ENCODE measurements at places on chromosomes 4 and X. TPM values are rescaled to one million over a fixed set of nuclear protein-coding genes. Genes with fewer than 3 reads are reported as not detected.

ART3 gene
- total RNA-seq: not detected

C4orf54 gene
- total RNA-seq: not detected

BEX3 gene
- 317 TPM for total RNA-seq

BBS12 gene
- total RNA-seq: 5.8 TPM

DCHS2 gene
- not detected for total RNA-seq

ODAPH gene
- total RNA-seq: not detected

DGKK gene
- not detected for total RNA-seq

DIPK2B gene
- not detected for total RNA-seq

PAGE1 gene
- not detected for total RNA-seq

SPRY1 gene
- total RNA-seq: 7.8 TPM

FABP2 gene
- total RNA-seq: not detected

ATP5ME gene
- total RNA-seq: 64.0 TPM

PABPC1L2B gene
- total RNA-seq: not detected

TSPAN6 gene
- 19.8 TPM for total RNA-seq

ACE2 gene
- total RNA-seq: not detected

ANAPC4 gene
- 14.7 TPM for total RNA-seq

FAM9B gene
- total RNA-seq: not detected

SASH3 gene
- total RNA-seq: not detected

SLITRK2 gene
- total RNA-seq: not detected

CXCL1 gene
- total RNA-seq: 17.7 TPM

TIMP1 gene
- total RNA-seq: 2,007 TPM

BTK gene
- not detected for total RNA-seq

TRIML2 gene
- not detected for total RNA-seq

PNMA6A gene
- total RNA-seq: 2.3 TPM

SLBP gene
- total RNA-seq: 50.7 TPM

CXCL6 gene
- total RNA-seq: 4.6 TPM

RAB39B gene
- total RNA-seq: not detected

SAGE1 gene
- total RNA-seq: not detected

NPY5R gene
- total RNA-seq: not detected

MAOA gene
- total RNA-seq: 47.3 TPM

TCEAL6 gene
- not detected for total RNA-seq

PRRG3 gene
- total RNA-seq: not detected

PHOX2B gene
- total RNA-seq: not detected

CENPVL2 gene
- not detected for total RNA-seq

ANKRD17 gene
- 33.1 TPM for total RNA-seq

DMRTC1 gene
- not detected for total RNA-seq

NSUN7 gene
- total RNA-seq: not detected

MAPK10 gene
- total RNA-seq: 10.1 TPM

SMIM43 gene
- not detected for total RNA-seq

THAP6 gene
- 4.9 TPM for total RNA-seq

FAM149A gene
- total RNA-seq: 0.86 TPM

IL2RG gene
- not detected for total RNA-seq

OPRPN gene
- not detected for total RNA-seq
